ENCODE measurements at places on chromosomes 12 and 14.

DNA sequence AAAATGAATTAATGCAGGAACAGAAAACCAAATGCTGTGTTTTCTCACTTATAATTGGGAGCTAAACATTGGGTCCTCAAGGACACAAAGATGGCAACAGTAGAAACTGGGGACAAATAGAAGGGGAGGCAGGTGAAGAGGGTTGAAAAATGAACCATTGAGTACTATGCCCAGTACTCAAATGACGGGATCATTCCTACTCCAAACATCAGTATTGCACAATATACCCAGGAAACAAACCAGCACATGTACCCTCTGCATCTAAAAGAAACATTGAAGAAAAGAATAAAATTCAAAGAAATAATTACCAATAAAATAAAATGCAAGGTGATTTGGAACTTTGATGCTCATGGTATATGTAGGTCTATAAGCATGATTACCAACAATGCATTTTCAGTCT is 110.8 kb downstream of the LMO3 start:
- DNase-seq: no peak

DNA sequence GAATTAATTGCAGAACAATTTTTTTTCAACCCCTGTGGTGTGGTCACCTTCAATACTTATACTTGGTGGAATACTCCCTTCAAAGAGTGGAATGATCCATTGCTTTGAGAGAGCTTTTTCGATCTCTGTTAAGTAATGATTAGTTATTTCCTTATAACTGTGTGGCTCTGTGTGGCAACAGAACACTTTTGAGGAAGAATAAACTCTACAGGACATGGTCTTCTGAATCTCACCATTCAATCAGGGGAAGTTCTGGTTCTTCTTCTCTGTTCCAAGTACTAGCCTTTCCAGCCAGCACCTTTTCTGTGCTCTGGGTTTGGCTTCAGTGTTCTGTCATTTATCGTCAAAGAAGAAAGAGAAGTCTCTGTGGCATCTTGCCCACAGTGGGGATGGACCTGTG is 369.2 kb downstream of the ZFP36L1 start:
- DNase-seq: no peak

DNA sequence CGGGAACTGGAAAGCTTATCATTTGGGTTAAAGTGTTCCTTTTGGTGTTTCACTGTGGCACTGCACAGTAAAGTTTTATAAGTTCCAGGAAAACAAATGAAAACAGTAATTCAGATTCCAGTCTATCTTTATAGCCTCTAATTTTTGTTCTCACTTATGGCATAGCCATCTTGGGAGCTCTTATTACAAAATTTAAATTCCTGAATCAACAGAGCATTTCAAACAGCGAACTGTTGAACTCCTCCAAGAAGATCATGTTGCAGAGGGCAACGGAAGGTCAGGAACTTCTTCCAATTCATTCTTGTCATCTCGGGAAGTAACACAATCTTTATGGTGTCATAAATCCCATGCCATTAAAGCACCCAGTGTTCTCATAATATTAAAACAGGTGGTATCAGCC is 229.1 kb downstream of the KCNC2 start:
- no peak for DNase-seq

- no peak for DNase-seq
These were observed 87.4 kb downstream of the TSPAN9 start for GRCh38 chr12:3164454-3165077.

- no peak for DNase-seq
These were observed 42.0 kb downstream of the CKB start for GRCh38 chr14:103480595-103480994.

- no peak for DNase-seq
These were observed 68.9 kb downstream of the BCL11B start for GRCh38 chr14:99203080-99203479.

DNA sequence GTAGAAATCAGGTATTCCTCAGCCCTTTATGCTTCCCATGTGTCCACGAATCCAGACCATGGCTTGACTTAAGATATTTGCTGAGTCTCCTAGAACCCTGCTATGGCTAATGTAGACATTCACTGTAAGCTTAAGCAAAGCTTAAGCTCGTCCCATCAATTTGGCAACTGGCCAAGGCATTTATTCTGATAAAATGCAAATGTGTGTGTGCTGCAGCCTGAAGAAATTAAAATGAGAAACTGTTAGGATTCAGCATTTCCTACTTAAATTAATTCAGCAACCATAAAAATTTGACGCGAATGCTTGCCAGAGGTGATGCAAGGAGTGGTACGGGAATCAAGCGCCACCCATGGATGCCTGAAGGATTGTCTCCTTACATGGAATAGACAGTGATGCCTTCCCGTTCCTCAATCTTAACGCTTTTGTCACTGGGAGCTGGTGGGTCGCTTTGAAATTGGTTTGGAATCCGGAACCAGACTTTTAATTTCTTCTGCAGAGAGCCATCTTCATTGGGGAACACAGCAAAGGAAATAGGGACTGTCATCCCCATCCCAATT is 13.2 kb downstream of the HEBP1 start:
- no peak for DNase-seq

- DNase-seq: no peak
These were observed 13.2 kb upstream of the TUBA1B start for GRCh38 chr12:49144384-49144783.

DNA sequence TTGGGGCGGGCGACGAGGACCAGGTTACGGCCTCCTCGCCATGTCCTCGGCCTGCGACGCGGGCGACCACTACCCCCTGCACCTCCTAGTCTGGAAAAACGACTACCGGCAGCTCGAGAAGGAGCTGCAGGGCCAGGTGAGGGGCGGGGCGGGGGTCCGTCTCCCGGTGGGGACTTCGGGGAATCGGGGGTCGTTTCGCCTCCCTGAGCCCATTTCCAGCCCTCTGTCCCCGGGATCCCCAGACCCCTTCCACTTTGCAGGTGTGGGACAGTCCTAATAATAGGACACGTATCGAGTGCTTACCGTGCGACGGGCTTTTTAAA is 380 bp downstream of the ANKRD13A start:
- DNase-seq: no peak

DNA sequence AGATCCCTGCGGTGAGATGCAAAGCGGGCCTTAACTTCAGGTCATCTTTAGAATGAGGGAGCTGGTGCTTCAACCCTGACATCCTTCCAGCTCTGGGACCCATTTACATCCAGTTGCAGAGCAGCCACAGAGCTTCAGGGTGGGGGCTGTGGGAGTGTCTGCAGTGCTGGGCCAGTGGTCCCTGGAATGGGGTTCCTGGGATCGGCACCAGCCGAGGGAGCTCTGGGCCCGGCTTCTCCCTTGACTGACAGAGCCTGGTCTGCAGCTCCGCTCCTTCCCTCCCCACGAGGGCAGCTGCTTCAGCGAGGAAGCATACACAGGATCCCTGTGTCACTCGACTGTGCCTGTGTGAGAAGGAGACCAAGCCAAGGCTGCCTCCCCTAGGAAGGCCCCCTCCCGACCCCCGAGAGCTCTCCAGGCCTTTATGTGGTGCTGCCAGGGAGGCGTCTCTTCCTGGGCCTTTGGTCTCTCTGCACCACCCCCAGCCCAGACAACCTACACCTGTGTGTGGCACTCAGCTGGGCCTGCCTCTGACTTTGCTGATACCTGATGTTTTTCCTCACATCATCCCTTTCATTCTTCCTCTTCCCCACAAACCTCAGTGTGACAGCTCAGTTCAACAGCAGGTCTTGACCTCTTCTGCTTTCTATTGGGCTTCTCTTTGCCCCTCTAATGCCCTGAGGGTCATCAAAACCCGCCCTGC is 48.1 kb upstream of the RIN3 start:
- no peak for DNase-seq

- DNase-seq: no peak
These were observed 33.7 kb upstream of the KTN1 start for GRCh38 chr14:55546212-55546874.

DNA sequence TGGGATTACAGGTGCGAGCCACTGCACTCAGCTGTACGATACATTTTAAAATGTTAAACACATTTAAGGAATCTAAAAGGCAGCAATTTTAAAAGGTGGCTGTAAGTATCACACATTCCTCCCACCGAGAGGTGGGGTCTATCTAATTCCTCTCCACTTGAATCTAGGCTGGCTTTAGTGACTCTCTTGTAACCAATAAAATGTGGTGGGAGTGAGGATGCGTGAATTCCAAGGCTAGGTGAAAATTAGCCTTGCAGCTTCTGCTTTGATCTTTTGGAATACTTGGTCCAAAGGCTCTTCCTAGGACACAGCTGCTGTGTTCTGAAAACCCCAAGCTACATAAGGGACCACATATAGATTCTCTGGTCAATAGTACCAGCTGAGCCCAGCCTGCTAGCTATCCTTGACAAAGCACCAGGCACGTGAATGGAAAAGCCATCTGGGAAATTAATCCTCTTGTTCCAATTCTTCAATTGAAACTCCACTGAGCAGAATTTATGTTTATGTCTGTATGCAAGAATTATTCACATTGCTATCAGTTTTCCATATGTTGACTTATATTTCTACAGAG is 8.8 kb upstream of the GPRC5D start:
- DNase-seq: no peak

GRCh38 chr12:91974541-91975085 is 171.0 kb downstream of the BTG1 start:
- no peak for DNase-seq

- no peak for DNase-seq
These were observed 8.2 kb upstream of the RPS6KA5 start for GRCh38 chr14:91068642-91069041.

DNA sequence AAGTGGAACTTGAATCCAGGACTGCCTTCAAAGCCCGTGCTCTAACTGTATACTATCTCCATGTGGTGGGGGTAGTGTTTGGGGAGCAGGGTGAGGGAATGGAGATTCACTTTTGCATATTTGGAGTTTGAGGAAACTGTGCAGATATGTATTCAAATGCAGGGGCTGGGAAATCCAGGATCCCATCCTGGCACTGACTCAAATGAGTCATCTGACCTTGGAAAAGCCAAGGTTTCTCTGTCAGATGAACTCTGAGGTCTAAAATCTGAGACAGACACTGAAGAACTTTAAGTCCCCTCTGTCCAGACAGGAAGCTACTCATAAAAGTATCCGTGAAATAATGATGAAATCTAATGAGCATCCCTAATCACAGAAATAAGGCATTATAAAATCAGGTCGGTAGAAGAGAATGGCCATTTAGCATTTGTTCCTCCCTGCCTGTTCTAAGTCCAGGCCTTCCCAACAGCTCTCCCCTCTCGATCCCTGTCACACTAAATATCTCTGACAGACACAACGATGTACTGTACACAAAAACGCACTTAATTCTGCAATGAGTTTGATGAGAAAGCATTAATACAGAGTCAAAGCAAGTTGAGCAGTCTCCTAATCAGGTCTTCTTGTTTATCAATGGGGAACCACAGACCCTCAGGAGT is 14.4 kb downstream of the NIN start:
- DNase-seq: no peak

GRCh38 chr12:88946372-88946997 is 366.2 kb upstream of the KITLG start:
- no peak for DNase-seq

DNA sequence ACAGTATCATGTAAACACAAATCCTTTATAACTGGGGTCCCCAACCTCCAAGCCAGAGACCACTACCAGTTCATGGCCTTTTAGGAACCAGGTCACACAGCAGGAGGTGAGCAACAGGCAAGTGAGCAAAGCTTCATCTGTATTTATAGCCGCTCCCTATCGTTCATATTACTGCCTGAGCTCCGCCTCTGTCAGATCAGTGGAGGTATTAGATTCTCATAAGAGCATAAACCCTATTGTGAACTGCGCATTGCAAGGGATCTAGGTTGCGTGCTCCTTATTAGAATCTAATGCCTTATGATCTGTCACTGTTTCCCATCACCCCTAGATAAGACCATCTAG is 49.9 kb downstream of the LRP6 start:
- no peak for DNase-seq

- no peak for DNase-seq
These were observed 64.2 kb upstream of the PYGL start for GRCh38 chr14:51008446-51008845.

DNA sequence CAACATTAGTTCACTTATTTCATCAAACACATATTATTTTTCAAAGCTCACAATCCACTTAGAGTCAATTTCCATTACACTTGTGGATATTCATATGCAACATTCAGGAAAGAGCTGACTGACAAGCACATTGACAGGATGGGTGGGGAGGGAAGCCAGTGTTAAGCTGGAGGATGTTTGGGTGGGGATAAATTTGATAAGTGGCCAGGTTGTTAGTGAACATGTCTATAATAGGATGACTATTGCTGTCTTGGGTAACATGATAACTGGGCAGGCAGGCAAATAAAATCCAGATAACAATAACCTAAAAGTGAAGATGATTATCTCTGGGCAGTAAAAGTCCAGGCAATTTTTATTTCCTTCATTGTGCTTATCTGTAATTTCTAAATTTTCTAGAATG is 73.8 kb upstream of the OSBPL8 start:
- DNase-seq: no peak

DNA sequence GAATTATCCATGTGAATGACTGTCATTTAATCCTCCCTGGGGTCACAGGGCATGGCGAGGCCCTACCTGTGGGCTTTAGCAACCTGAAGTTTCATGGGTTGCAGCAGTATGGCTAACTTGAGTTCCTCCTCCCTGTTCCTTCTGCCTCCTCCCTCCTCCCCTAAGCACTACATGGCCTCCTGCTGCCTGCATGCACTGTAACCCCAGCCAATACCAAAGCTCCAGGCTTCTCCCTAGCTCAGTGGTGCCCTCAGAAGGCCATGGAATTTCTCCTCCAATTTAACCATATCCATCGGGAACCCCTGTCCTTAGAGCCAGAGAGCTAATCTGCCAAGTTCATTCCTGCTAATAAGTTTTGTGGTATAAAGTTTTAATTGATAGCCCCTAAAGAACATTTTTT is 95.1 kb downstream of the NT5DC3 start:
- no peak for DNase-seq

- DNase-seq: no peak
These were observed 353.7 kb downstream of the LRIG3 start for GRCh38 chr12:58566599-58566998.

- DNase-seq: no peak
These were observed 79.5 kb downstream of the GALNT9 start for GRCh38 chr12:132249689-132250478.
